GM04504 (cell line): ENCODE measurements at places on chromosomes 1 and 21.

GRCh38 chr1:11654137-11654938, at the start of the genes FBXO2 and FBXO44:
Gene FBXO2 (minus strand): TSS chr1:11654429. CDS start chr1:11654340, 89 bp downstream.
Gene FBXO44 (plus strand): TSS chr1:11654877. CDS start chr1:11655836, 959 bp downstream.
- no peak for DNase-seq

DNA sequence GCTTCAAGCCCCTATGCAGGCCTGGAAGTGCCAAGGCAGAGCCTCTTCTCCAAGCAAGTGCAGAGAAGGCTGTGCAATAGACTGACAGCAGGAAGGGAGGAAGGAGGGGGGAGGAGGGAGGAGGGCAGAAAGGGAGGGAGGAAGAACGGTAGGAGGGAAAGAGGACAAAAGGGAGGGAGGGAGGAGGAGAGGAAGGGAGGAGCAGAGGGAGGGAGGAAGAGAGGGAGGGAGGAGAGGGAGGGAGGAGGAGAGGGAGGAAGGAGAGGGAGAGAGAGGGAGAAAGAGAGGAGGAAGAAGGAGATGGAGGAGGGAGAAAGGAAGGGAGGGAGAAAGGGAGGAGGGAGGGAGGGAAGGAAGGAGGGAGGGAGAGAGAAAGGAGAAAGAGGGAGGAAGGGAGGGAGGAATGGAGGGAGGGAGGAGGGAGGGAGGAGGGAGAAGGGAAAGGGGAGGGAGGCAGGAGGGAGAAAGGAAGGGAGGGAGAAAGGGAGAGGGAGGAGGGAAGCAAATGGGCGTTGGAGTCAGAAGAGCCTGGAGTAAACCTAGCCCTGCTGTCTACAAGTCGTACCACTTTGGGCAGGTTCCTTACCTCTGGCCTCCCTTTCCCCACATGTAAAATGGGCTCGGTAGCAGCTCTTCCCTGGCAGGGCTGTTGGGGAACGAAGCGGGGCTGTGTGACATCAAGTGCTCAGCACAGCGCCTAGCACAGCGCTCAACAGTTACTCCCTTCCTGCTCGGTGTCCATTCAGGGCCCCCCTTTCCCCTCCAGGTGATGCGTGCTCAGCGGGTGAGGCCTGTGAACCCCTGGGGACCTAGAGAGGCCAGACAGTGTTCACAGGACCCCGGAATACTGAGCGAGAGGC, 244.6 kb downstream of the NPHP4 start:
- no peak for DNase-seq

GRCh38 chr1:200659269-200659668, 10.4 kb downstream of the DDX59 start:
- DNase-seq: no peak

- no peak for DNase-seq
Observed at GRCh38 chr1:26449868-26450267, 17.7 kb downstream of the DHDDS start.

DNA sequence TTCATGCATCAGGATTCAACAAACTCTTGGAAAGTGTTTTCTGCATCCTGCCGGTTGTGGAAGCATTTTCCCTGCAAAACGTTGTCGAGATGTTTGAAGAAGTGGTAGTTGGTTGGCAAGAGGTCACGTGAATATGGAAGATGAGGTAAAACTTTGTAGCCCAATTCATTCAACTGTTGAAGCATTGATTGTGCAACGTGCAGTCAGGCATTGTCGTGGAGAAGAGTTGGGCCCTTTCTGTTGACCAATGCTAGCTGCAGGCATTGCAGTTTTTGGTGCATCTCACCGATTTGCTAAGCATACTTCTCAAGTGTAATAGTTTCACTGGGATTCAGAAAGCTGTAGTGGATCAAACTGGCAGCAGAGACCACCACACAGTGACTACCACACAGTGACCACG, 57.0 kb upstream of the PRDM2 start:
- DNase-seq: no peak

- DNase-seq: no peak
Observed at GRCh38 chr1:84145068-84145467, 997 bp downstream of the PRKACB start.

- no peak for DNase-seq
Observed at GRCh38 chr1:61951731-61952580, 209.7 kb downstream of the PATJ start.

- DNase-seq: no peak
Observed at GRCh38 chr1:245480393-245481120, 325.8 kb downstream of the KIF26B start.

GRCh38 chr1:21344098-21344749, 54.0 kb upstream of the ECE1 start:
- no peak for DNase-seq

GRCh38 chr1:160522622-160523345, at the start of gene SLAMF6:
Gene SLAMF6 (minus strand): TSS chr1:160523255. CDS start chr1:160523192, 63 bp downstream.
- DNase-seq: no peak

DNA sequence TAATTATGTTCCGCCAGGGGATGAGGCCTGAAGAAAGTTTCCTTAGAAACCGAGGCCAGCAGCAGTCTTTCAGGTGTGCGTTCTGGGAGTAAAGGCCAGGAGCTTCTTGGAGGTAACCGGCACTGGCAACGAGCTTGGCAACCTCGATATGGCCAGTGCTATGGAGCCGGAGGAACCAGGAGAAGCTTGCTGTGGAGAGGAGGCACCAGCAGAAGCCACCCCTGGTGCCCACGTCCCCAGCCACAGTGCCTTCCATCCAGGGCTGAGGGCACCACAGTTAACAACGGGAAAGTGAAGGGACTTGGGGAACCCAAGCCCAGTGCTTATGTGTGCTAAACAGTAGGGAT, 41.5 kb upstream of the LIN9 start:
- no peak for DNase-seq

DNA sequence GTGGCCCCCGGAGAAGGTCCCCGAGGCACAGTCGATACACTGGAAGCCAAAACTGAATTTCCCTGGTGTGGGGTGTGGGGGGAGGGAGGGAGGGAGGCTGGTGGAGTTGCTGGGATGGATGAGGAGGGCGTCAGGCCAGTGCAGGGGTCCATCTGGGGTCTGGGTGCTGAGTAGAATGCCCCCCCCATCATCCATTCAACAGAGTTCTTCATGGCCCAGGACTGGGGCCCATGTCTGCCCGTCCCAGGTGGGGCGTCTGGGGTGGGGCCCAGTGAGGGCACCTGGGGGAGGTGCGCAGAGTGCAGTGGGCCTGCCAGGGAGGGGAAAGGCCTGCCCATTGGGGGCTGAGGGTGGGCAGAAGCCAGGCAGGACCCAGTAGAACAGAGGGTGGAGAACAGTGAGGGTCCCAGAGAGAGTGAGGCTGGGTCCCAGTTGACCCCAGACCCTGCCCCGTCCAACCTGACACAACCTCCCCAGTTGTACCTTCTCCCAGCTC, 1.9 kb downstream of the TNFRSF18 start:
- DNase-seq: no peak

DNA sequence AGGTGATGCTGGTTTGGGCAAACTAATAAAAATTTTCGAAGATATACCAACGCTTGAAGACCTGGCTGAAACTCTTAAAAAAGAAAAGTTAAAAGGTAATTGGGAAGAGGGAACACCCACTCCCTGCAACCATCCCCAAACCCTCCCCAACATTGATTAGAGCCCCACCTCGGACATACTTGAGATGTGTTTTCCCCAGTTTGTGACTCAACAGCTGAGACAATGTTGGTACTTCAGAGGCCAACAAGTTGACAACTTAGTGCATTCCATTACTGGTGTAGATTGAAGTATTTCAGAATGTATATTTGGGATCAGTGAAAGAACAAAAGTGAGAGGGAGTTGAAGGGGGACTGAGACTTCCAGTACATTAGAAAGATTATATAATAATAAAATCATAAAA, 5.1 kb downstream of the IFI16 start:
- DNase-seq: no peak

DNA sequence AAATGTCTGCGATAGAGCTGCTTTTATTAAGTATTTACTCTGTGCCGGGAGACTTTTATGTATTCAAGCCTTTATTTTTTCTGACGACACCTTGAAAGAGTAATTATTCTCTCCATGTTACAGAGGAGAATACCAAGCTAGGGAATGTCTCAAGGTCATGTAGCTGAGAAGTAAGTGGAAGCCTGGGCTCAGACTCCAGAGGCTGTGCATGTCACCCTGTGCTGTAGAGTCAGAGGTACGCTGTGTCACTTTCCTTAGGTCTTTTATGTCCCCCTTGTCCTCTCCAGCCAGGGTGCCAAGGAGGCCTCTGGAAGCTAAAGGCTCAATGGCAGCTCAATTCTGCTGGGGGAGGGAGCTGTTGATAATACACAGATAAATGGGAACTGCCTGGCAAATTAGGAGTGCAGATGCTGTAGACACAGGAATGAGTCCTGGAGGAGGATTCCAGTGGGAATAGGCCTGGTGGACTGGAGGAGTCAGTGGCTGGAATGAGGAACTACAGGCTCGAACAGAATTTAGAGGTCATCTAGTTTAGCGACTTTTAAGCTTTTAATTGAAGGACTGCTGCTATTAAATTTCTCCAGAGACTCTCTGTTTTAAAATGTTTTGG, 9.3 kb upstream of the IL19 start:
- DNase-seq: no peak

DNA sequence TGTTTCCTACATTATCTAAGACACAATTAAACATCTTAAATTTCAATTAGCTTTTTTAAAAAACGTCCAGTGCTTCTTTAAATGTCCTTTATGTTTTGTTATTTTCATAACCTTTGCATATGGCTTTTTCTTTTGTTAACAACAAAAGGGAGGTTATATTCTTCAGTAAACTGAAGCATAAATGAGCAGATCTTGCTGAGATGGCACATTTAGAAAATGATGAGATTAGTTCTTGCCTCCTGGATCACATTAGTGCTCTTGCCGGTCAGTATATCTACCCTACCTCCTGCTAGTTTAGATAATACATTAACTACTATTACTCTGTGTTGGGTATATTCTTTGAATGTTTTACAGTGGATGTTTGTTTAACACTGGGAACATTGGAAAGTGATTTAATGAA, 126.1 kb downstream of the DISP1 start:
- DNase-seq: no peak

- DNase-seq: no peak
Observed at GRCh38 chr1:5632224-5632623, 360.0 kb downstream of the NPHP4 start.

DNA sequence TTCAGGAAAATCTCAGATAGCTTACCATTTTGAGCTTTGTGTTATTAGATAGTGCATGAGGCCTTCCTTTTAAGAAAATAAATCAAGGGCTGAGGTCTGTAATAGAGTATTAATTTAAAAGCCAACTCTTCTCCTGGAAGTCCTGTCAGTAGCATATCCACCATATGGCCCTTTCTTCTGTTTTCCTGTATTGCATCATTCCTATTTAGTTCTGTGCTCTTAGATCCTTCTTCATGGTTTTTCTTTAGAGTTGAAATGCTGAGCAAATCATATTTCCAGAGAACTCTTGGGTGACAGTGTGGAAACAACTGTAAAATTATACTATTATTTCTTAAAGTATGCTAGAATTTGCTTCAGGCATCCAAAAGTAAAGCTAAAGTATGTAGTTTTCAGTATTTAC, 91.7 kb downstream of the TTC3 start:
- no peak for DNase-seq

GRCh38 chr1:180889325-180889724, 23.4 kb upstream of the KIAA1614 start:
- DNase-seq: no peak

DNA sequence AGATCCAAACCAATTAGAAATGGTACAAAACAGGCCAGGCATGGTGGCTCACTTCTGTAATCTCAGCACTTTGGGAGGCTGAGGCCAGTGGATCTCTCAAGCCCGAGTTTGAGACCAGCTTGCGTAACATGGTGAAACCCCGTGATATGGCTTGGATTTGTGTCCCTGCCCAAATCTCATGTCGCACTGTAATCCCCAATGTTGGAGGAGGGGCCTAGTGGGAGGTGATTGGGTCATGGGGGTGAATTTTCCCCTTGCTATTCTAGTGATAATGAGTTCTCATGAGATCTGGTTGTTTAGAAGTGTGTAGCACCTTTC, 7.0 kb upstream of the VASH2 start:
- no peak for DNase-seq

DNA sequence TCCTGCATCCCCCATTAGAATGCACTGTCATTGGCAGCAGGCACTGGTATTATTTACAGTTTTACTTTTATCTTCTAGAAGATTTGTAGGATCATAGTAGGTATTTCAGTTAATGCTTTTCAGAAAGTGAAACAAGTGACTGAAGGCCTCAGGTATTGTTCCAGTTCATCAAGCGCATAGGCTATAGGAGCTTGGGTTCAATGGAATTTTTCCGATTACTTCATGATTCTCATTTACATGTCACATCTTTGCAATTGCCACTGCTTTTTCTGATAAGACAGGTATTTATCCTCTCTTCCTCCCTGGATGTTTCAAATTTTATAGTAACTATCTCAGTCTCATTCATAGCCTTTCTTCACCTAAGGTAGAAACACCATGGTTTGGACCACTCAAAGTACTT, 161.3 kb downstream of the NTPCR start:
- DNase-seq: no peak

- peak; percentile 77 for DNase-seq
Observed at GRCh38 chr21:35861661-35862060, 198.7 kb downstream of the SETD4 start.

DNA sequence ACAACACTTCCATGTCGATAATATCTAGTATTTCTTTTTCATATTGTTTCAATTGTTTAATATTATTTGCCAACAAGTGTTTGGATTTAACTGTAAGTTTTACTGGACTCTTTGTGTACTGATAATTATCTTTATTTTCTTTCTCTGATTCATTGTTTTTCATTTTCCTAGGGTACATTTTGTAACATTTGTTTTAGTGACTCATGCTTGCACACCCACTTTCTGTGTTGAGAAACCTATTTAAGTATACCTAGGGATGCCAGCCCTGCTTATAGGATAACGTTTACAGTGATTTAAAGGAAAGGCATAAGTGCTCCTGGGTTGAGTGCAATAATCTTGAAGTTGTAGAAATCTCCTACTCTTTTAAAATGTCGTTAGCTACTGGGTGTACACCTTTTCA, 1386.0 kb upstream of the ADGRL4 start:
- DNase-seq: no peak

- DNase-seq: no peak
Observed at GRCh38 chr21:45215213-45215612, 72.5 kb downstream of the POFUT2 start.

GRCh38 chr21:41684381-41685245, 82.2 kb downstream of the RIPK4 start:
- DNase-seq: peak; percentile 53

- no peak for DNase-seq
Observed at GRCh38 chr1:18386591-18386990, 94.1 kb upstream of the KLHDC7A start.

DNA sequence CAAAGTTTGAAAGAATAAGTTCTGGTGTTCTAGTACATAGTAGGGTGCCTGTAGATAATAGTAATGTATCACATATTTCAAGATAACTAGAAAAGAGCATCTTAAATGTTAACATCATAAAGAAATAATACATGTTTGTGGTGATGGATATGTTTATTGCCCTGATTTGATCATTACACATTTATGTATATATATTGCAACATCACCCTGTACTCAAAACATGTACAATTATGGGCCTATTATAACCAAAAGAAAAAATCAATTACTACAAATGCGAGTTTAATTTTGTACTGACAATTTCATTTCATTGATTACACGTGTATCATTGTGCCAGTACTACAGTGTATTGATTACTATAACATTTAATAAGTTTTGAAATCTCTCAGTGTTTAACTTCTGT, 609.2 kb upstream of the BRINP3 start:
- no peak for DNase-seq

- DNase-seq: no peak
Observed at GRCh38 chr1:230210326-230210980, 143.4 kb downstream of the GALNT2 start.
